Pancreas (tissue), 10 donors: ENCODE measurements at places on chromosomes 16 and 17. TPM values are rescaled to one million over a fixed set of nuclear protein-coding genes. Genes with fewer than 3 reads are reported as not detected.

HASPIN gene
- not detected for polyA plus RNA-seq

CD300LB gene
- 0.08 TPM for polyA plus RNA-seq

KRT20 gene
- not detected for polyA plus RNA-seq

DNA sequence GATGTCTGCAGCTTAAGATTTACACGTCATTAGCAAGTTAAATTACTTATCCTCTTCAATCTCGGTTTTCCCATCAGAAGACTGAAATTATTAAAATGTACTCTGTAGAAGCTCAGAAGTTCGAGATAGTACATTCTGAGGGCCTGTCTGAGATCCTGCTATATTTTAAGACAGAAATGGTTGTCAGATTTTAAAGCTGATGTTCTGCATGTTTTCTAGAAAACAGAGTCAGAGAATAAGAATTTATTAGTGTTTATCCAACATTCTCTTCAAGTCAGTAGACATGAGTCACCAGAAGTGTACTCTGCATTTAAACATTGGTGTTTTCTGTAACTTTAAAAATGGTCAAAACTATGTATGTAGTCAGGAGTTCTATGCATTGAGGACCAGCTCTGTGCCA, 155.2 kb upstream of the MYOCD start:
- H3K27me3 ChIP-seq: no peaks in the 10 kb centered on the region
- no peaks in the 10 kb centered on the region for H3K36me3 ChIP-seq
- no peak overlapping the region for H3K4me3 ChIP-seq
- no peak overlapping the region for H3K27ac ChIP-seq
- no peak for DNase-seq

CRYBA1 gene
- polyA plus RNA-seq: not detected

DNA sequence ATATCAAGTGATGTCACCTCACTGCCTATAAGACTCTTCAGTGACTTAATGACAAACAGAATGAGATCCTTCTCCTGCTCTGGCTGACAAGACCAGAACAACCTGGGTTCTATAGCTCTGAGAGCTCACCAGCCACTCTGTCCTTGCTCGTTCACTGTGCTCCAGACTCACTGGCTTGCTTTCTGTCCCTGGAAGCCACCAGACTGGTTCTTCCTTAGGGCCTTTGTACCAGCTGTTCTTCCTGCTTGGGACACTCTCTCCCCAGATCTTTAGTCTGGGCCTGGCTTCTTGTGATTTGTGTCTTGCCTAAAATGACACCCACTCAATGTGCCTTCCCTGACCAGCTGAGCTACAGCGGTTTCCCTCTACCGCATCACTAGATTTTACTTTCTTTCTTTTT, 76.1 kb downstream of the FTO start:
- no peaks in the 10 kb centered on the region for H3K27me3 ChIP-seq
- no peak for DNase-seq
- H3K27ac ChIP-seq: peak overlapping the region; percentile 3
- H3K4me3 ChIP-seq: no peak overlapping the region
- H3K4me1 ChIP-seq: peaks cover 67% of the 10 kb centered on the region
- H3K36me3 ChIP-seq: no peaks in the 10 kb centered on the region

PRSS33 gene
- not detected for polyA plus RNA-seq

GRCh38 chr16:70749006-70749678, 51.8 kb downstream of the VAC14 start:
- H3K36me3 ChIP-seq: no peaks in the 10 kb centered on the region
- peaks cover 36% of the 10 kb centered on the region for H3K4me1 ChIP-seq
- DNase-seq: no peak
- peak overlapping the region; percentile 33 for H3K27ac ChIP-seq

- DNase-seq: no peak
- H3K4me1 ChIP-seq: no peaks in the 10 kb centered on the region
- H3K4me3 ChIP-seq: no peak overlapping the region
- H3K27ac ChIP-seq: no peak overlapping the region
- H3K27me3 ChIP-seq: no peaks in the 10 kb centered on the region
- no peaks in the 10 kb centered on the region for H3K36me3 ChIP-seq
Measured at GRCh38 chr17:65305116-65305515, 167.9 kb downstream of the RGS9 start.

NXPH3 gene
- polyA plus RNA-seq: 0.42 TPM

SLC35G6 gene
- polyA plus RNA-seq: not detected

SLX1B gene
- polyA plus RNA-seq: 15.3 TPM

DNA sequence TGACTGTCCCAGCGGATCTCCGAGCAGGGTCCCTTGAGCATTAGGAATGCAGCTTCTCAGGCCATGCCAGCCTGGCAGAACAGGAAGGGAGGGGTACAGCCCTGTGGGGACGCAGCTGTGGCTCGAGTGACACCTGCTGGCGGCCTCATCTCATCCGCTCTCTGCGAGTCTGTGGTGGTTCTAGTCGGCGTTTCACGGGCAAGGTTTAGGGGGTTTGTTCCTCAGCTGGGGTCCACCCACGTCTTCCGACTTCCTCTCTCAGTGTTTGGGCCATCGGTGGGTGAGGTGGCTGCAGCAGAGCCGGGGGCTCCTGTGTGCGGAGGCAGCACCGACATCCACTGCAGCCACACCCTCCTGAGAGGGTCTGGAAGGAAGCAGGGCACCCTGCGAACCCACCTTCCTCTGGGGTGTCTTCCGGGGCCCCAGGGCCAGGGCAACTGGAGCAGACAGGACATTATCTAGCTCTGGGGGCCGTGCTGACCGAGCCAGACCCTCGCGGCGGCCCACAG, 33.3 kb downstream of the JPH3 start:
- H3K27ac ChIP-seq: no peak overlapping the region
- H3K27me3 ChIP-seq: no peaks in the 10 kb centered on the region
- no peak overlapping the region for H3K4me3 ChIP-seq
- peaks cover 10% of the 10 kb centered on the region for H3K4me1 ChIP-seq
- peak; percentile 51 for DNase-seq
- no peaks in the 10 kb centered on the region for H3K36me3 ChIP-seq

NUFIP2 gene
- polyA plus RNA-seq: 12.7 TPM

GRCh38 chr17:41393294-41393693, 4.1 kb downstream of the KRT31 start:
- H3K27ac ChIP-seq: no peak overlapping the region
- DNase-seq: no peak
- H3K4me3 ChIP-seq: no peak overlapping the region
- no peaks in the 10 kb centered on the region for H3K27me3 ChIP-seq
- H3K4me1 ChIP-seq: no peaks in the 10 kb centered on the region
- no peaks in the 10 kb centered on the region for H3K36me3 ChIP-seq

- DNase-seq: peak; percentile 65
- no peak overlapping the region for H3K27ac ChIP-seq
- H3K36me3 ChIP-seq: no peaks in the 10 kb centered on the region
- peaks cover 2% of the 10 kb centered on the region for H3K27me3 ChIP-seq
- no peak overlapping the region for H3K4me3 ChIP-seq
Measured at GRCh38 chr16:22300427-22301071, 3.3 kb downstream of the POLR3E start.

GRCh38 chr16:49881890-49882289, 26.0 kb upstream of the ZNF423 start:
- H3K27me3 ChIP-seq: no peaks in the 10 kb centered on the region
- no peaks in the 10 kb centered on the region for H3K36me3 ChIP-seq
- H3K27ac ChIP-seq: no peak overlapping the region
- DNase-seq: no peak

DNA sequence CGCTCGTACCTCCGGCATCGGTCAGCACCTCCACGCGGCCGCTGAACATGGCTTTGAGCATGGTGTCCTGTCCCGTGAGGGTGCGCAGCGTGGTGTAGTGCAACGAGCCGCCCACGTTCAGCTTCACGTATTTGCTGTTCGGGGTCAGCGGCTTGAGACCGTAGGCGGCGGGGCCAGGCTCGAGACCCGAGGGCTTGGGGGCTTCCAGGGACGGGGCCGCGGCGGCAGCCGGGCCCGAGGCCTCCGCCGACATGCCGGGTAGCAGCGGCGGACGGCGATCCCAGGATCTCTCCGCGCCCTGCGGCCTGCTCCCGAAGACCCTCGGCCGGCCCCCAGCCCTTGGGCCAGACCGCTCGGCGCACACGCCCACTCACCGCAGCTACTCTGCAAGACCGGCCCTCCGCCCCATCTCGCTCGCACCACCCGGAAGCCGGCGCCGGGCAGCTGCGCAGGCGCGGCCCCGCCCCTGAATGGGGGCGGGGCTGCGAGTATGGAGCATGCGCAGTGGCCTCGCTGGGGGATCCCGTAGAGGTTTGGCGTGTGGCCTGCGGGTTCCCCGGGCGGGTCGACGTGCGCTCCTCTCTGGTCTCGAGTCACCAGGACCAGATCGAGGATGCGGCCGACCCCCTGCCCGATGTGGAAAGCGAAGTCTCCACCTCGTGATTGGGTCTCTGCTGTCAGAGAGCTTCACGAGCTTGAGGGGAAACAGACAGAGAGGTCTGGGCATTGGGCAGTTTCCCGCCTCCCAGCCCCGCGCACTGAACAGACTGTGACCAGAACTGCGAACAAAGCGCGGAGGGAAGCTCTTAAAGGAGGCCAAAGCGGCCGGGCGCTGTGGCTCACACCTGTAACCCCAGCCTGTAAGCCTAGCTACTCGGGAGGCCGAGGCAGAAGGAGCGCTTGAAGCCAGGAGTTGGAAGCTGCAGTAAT, at the start of gene KCTD13:
KCTD13 (minus strand) TSS at position 446 of the 930 bp plus-strand sequence; CDS start at position 253, 193 bp downstream.
- peaks cover 16% of the 10 kb centered on the region for H3K4me1 ChIP-seq
- H3K27ac ChIP-seq: peak within 1 kb of the TSS; percentile 89
- H3K27me3 ChIP-seq: no peaks in the 10 kb centered on the region
- no peaks in the 10 kb centered on the region for H3K36me3 ChIP-seq
- DNase-seq: peak; percentile 95
- peak within 1 kb of the TSS; percentile 92 for H3K4me3 ChIP-seq

GRCh38 chr16:1770328-1771187, 785 bp downstream of the NME3 start:
- peaks cover 9% of the 10 kb centered on the region for H3K4me1 ChIP-seq
- no peaks in the 10 kb centered on the region for H3K27me3 ChIP-seq

DNA sequence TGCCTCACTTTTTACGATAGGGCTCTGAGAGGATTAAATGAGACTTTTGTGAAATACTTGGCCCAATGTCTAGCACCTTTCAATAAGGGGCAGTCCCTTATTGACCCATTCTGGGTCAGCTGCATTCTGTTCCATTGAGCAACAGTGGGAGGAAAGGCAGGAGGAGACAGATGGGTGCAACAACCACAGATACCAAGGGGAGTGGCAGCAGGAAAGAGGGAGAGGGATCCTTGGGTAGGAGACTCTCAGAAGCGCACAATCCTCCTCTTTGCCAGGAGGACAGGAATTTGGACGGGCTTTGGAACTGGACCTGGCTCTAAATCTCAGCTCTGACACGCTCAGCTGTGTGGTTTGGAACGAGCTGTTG, 3.5 kb downstream of the PIPOX start:
- no peak for DNase-seq
- H3K27ac ChIP-seq: no peak overlapping the region
- H3K27me3 ChIP-seq: no peaks in the 10 kb centered on the region

LGALS9B gene
- not detected for polyA plus RNA-seq

RNF43 gene
- polyA plus RNA-seq: 5.9 TPM

CLDN6 gene
- polyA plus RNA-seq: 3.2 TPM

SMIM36 gene
- polyA plus RNA-seq: 0.09 TPM
